ENCODE measurements at places on chromosomes 13 and 19.

- DNase-seq = no peak
These were observed 41.9 kb downstream of the ZNF627 start for GRCh38 chr19:11639245-11639601.

DNA sequence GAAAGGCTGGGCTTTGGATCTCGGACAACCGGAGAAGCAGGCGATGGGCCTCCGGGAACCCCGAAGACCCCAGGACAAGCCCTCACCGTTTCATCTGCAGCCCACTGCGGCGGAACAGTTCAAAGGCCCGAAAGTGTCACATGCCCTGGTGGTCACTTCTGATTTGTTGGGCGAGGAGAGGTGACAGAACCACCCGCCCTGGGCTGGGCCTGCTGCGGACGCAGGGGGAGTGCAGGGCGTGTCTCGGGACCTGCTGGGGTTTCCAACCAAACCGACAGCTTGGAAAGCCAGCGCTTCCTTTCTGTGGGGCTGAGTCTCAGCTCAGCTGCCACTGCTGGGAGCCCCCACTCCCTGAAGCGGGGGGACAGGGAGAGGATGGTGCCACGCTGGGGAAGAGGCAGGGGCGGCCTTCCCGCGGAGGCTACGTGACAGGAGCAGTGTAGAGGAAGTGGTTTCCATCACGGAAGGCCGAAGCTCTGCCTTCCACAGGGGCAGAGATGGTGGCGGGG, 22.8 kb upstream of the ZBTB7A start:
- no peak for DNase-seq

GRCh38 chr13:74479124-74479523, 344.9 kb upstream of the KLF12 start:
- DNase-seq = no peak

DNA sequence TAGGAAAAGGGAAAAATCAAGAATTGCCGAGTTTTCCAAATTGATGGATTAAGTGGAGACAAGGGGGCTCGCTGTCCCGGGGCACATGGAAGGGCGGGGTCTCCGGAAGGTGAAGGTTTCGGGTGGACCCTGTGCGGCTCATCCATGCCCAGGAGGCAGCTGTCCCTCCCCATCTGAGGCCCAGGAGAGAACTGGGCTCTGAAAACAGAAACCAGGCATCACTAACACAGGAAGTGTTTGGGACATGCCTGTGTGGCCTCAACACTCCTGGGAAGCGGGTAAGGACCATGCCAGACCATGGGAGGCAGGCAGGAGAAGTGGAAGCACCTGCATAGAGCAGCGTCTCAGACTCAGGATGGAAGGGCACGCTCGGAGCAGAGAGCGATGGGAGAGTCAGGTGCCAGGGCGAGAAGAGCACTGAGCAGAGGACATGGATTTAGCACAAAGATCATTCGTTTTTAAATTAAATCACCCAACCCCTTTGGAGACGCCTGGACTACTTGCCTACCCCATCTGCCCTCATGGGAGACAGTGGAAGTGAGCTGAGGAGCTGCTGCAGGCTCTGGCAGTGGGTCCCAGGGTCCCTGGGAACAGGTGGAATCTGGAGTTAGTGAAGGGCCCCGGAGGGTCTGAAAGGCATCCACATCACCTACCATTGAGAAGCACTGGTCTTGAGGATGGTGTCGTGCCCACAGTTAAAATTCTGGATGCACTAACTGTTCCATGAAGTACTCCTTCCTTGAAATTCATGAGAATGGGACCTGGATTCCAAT, 183.2 kb upstream of the SOX1 start:
- no peak for DNase-seq

DNA sequence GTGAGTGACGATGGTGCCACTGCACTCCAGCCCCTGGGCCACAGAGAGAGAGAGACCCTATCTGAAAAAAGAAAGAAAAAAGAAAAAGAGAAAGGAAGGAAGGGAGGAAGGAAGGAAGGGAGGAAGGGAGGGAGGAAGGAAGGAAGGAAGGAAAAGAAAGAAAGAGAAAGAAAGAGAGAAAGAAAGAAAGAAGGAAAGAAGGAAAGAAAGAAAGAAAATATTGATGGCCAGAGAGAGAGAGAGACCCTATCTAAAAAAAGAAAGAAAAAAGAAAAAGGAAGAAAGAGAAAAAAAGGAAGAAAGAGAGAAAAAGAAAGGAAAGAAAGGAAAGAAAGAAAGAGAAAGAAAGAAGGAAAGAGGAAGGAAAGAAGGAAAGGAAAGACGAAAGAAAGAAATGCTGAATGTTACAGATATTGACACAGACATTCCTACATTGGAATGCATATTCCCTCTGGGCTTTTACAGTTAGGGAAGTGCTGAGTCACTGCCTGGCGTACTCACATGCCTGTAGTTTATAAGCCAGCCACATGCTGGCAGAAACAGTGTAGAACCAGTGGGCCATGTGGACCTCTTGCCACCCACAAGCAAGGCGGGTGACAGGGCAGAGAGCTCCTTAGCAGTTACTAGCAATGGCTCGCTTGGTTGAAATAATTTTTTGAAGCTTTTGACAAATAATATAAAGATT, 34.6 kb upstream of the SLC46A3 start:
- no peak for DNase-seq

GRCh38 chr13:92514420-92515125, 712.0 kb upstream of the GPC6 start:
- DNase-seq = no peak

DNA sequence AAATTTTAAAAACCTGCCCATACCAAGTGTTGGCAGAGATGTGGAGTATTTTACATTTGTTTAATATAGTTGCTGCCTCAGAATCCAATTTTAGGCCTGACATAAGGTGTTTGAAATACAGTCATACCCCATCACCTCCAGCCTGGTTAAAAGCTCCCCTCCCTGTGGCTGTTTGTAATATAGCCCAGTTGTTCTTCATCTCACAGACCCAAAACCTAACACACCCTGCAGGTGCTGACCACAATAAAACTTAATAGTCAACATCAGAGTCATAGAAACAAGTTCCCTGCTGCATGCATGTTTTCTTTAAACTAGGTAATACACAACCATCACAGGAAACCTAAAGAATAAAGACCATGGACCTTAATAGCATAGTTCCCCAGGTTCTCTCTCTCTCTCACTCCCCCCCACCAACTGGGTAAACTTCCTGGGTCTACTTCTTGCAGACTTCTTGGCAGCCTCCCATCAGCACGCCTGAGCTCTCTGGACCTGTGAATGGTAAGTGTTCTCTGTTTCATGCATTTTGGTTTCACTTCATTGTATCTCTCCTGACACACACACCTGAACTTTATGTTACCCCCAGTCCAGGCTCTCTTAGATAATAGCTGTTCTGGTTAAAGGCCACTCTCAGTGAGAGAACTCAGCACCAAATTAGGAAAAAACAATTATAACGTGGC, 1369.9 kb downstream of the EFNB2 start:
- no peak for DNase-seq

DNA sequence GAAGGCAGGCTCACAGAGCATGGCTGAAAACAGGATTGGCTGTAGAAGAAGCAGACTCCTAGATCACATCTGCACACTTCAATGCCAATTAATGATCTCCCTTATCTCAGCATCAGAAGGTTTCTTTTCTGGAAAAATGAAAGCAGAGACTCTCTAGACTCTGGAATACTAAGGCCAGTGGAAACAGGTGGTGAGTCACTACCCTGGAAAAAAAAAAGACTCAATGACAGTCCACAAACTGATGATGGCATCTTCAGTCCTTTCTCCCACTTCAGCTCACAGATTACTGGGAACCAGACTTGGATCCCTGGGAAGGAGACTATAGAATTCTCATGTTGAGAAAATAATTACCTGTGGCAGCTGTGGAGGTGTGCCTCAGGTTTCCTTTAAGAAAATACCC, 47.5 kb upstream of the MBNL2 start:
- no peak for DNase-seq

- DNase-seq = no peak
These were observed 58.1 kb downstream of the KCNRG start for GRCh38 chr13:50073340-50073739.

DNA sequence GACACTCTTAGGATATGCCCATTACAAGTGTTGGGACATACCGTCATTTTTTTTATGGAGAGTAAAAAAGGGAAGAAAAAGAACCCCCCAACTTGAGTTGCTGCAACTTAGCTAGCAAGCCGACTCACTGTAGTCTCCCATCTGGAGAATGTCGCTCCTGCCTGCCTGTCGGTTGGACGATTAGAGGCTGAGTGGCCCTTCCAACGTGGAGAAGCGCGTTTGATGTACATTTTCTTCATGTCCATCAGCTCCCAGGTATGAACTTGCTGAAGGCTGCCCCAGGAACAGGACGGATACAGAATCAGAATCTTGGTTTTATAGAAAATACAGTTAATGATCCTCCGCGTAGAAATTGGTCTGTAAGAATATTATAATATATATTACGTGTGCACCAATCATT, 189.0 kb upstream of the SOX1 start:
- DNase-seq = no peak

DNA sequence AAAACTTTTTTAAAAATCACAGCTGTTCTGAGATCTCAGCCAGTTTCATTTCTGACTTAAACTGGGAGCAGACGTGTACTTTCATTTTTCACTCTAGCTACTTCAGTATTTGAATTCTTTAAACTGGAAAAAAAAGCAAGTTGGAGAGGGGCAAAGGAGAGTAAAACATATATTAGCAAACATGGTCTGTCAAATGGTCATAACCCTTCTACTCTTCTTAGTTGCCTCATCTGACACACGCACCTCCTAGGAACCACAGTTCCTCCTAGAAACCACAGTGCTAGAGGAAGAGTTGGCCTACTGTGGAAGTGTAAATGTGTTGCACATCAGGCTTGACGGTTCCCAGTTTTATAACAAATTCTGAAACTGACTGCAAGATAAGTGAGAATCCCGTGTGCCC, 47.2 kb downstream of the TM9SF2 start:
- DNase-seq = no peak

DNA sequence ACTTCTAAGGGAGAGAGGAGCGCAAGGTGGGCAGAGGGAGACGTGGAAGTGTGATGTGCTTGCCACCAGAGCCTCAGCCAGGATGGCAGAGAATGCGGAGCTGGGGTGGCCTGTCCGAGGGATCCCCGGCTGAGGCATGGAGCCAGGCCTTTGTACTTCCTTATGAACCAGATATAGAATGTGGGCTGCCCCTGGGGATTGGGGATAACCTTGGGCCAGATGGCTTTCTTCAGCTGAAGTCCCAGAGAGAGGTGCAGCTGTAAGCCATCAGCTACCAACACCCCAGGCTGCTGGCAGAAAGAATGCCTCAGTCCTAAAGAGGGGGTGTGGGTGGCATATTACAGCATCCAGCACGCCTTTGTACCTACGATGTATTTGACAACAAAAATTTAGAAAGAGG, 25.5 kb upstream of the FBXO17 start:
- no peak for DNase-seq

DNA sequence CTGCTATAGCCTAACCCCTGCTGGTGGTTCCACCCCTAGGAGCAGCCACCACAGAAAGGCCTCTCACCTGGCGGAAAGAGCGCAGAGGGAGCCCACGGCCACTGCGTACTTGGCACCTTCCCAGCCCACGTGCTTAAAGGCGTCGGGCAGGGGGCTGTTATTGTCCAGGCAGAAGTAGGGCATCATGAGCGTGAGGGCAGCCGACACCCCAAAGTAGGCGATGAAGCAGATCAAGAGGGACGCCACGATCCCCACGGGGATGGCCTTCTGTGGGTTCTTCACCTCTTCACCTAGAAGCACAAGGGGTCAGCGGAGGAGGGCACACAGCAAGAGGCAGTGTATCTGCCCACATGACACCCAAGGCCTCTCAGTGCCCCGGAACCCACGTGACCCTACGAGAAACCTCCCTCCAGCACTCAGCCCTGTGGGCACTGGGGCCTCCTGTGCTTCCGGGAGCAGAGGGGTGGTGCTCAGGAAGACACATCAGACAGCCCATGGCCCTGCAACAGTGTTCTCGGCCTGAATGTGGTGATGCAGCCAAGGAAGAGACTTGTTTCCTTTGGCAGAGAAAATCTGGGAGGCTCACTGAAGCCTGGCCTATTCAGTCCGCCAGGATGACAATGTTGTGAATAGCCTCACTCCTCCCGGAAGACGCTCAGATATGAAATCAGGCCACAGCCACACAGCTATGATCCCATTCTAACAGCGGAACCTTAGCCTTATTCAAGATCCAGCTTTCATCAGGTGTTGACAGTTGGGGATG, 72.1 kb downstream of the SLC7A1 start:
- no peak for DNase-seq

- no peak for DNase-seq
These were observed 655.0 kb downstream of the OLFM4 start for GRCh38 chr13:53683608-53684007.

DNA sequence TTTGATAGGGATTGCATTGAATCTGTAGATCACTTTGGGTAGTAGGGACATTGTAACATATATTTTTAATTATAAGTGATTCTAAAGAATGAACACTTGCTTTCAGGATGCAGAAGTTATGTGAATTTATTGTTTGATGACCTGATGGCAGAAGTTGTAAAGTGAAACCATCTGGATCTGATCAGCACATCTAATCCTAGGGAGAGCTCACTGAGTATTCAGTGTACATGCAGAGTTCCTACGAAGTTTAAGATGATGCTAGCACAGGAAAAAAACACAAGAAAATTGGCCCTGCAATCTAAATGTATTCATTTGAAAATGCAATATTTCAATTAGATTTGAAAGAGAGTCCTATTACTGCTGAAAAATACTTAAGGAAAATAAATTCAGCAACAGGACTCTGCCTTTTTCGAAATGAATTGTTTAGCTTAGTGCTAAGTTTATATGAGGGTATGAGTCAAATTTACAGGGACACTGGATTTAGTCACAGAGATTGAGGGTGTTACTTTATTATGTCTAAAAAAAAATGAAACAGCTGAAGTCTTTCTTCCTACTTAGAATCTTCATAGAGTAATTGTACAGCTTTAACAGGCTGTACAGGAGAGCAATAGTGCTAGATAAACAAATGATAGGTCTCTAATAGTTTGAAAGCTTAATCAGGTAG, 385.7 kb downstream of the DCT start:
- DNase-seq = no peak

Data from NCI-H510A treated with DMSO at 0.1 percent for 48 hours (cell line).